Mesothelial cell of epicardium (in vitro differentiated cells): ENCODE measurements at places on chromosomes 6 and 20.

- DNase-seq: no peak
These were observed 534 bp downstream of the ZNF76 start for GRCh38 chr6:35259948-35260590.

- no peak for DNase-seq
These were observed 12.7 kb downstream of the SAYSD1 start for GRCh38 chr6:39102071-39102820.

- DNase-seq: no peak
These were observed 130.9 kb upstream of the PTPN1 start for GRCh38 chr20:50379049-50379990.

- DNase-seq: no peak
These were observed 79.8 kb downstream of the KIF13A start for GRCh38 chr6:17907406-17908229.

GRCh38 chr6:5937936-5938706 is 68.6 kb downstream of the NRN1 start:
- no peak for DNase-seq
